ENCODE measurements at places on chromosomes 3 and 15.

DNA sequence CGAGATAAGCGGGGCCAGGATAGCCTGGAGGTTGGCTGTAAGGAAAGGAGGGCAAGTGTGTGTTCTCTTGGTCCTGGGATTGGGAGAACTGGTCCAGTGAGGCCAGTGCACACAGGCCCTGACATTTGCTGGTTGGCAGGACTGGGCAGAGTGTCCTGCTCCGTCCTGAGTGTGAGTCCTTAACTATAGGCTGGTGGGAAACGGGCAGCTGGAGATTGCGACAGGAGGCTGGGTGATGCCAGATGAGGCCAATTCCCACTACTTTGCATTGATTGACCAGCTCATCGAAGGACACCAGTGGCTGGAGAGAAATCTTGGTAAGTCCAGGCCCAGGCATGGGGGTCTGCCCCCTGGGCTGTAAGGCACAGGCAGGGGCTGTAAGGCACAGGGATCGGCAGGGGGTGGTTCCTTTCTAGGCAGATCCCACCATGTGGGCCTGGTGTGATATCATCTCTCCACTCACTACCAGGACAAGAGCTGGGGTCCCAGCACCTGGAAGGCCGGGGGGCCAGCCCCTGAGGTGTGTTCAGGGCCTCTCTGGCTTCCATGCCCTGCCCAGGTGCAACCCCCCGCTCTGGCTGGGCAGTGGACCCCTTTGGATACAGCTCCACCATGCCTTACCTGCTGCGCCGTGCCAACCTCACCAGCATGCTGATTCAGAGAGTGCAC is 3.2 kb downstream of the MAN2A2 start:
- no peak for DNase-seq

- DNase-seq = no peak
These were observed 215.0 kb upstream of the THBS1 start for GRCh38 chr15:39365873-39366272.

- DNase-seq = no peak
These were observed 691.5 kb upstream of the ARPP21 start for GRCh38 chr3:34947834-34948233.

GRCh38 chr15:55695432-55695831 is 47.5 kb downstream of the PRTG start:
- DNase-seq = no peak

DNA sequence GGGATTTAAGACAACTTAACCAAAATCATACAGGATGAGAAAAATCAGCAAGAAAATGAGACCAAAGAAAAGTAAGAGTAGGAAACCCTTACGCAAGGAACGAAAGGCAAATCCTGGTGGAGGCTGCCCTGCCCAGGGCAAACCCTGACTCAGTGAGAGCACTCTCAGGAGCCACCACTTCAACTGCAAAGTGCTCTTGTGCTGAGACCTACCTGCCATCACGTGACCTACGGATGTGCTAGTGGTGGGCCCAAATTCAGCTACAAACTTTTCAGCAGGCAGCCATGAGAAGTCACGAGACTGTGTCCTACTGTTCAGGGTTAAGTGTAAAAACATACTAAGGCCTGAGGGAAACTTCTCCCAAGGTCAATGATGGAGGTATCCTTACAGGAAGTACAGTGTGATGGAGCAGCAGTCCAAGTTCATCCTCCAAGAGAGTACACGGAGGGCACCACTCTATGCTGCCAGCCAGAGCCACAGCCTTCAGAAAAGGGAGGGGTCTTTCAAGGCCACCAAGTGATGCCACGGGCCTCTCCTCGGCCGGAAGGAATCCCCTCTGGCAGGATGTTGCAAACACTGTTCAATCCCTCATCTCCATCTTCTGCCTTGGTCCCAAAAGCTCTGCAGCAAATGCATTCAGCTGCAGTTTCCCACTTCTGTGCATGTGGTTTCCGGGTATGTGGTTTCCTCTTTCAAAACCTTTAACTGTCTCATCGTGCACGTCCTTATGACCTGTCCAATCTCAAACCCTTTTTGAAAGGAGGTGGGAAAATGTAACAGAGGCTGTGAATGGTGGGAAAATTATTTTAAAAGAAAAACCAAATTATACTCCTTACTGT is 9.5 kb downstream of the CHSY1 start:
- peak; percentile 80 for DNase-seq

DNA sequence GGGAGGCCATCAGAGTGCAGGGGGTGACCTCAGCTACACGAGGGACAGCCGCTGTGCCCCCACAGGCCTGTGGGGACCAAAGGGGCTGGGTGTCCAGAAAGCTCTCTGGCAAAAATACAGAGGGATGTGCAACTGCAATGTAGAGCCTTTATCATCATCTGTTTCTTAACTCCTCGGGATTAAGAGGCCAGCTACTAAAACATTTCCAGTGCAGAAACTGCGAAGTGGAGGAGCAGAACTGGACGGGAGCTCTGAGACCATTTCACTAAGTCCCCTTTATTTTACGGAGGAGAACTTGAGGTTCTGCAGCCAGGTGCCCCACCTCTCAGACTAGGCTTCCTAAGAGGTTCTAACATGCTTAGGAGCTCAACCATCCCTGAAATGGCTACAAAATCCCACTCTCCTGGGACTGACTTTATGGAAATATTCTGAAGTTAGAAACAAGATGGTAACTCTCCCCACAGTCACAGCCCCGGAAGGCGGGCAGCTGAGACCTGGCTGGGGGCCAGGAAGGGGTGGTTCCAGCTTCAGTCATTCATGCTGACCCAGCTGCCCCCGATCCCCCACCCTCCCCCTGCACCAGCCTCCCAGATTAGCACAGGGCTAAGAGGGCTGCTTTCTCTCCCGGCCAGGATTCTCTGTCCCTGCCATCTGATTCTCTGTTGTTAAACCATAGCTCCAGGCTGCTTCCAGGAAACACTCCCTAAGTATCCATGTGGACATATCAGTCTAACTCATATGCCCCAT is 40.3 kb downstream of the UMPS start:
- DNase-seq = no peak

DNA sequence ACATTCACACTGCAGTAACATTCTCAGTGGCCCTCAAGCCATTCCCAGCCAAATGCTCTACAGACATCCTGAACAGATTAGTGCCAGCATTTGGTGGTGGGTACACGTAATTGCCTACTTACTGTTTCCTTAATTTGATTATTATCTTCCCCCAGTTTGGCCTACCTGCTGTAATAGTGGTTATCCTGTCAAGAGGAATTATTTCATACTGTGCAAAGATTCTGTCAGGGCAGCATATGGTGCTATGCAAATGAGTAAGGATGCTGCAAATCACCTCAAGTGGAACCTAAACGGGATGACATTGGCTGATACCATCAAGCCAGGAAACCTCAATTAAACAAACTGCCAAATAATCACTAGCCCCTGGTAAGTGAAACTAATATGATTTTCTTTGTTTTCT is 88.7 kb downstream of the SEMA6D start:
- DNase-seq = no peak

DNA sequence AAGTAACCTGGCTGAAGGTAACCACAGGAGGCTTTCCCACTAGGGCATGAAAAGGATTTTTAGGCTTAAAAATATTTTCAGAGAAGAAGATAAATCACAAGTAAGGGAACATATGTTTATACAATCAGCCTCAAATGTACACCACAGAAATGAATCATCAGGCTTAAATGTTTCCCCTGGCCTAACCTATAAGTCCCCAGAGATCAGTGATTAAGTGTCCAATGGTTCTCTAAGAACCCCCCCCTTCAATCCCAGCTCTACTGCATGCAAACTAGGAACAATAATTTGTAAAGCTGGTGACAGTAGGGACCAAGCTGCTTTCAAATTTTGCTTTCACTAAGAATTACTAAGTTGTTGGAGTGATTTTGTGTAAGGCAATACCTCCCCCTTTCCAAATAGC is 431.6 kb upstream of the LMCD1 start:
- DNase-seq = no peak

DNA sequence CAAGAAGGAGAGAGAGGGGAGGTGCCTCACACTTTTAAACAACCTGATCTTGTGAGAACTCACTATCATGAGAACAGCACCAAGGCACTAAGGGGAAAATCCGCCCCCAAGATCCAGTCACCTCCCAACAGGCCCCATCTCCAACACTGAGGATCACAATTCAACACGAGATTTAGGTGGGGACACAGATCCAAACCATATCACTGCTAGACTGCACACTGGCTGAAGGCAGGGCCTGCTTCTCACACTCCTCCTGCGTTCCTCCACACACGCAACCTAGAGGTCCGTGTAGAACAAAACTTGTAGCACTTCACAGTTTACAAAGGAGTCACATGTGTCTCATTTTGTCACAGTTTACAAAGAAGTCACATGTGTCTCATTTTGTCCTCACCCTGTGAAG is 97.8 kb downstream of the DAPK2 start:
- no peak for DNase-seq

DNA sequence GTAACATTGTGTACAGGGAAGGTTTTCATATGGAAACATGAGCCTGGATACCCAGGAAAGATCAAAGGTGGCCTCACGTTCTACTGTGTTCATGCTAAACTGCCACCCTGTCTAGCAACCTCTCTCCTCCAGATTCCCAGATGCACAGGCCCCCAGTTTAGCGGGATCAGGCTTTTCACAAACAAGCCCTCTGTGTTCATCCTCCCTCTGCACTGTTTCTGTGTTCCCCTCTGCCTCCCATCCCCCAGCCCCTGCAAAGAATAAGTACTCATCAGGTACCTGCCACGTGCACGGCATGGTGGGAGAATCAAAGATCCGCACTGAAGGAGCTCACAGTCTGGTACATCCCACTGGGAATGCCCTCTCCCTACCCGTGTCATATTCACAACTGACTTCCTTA is 46.1 kb downstream of the TMEM266 start:
- DNase-seq = no peak

GRCh38 chr3:98323425-98323824 is 30.2 kb upstream of the OR5K4 start:
- DNase-seq = no peak

DNA sequence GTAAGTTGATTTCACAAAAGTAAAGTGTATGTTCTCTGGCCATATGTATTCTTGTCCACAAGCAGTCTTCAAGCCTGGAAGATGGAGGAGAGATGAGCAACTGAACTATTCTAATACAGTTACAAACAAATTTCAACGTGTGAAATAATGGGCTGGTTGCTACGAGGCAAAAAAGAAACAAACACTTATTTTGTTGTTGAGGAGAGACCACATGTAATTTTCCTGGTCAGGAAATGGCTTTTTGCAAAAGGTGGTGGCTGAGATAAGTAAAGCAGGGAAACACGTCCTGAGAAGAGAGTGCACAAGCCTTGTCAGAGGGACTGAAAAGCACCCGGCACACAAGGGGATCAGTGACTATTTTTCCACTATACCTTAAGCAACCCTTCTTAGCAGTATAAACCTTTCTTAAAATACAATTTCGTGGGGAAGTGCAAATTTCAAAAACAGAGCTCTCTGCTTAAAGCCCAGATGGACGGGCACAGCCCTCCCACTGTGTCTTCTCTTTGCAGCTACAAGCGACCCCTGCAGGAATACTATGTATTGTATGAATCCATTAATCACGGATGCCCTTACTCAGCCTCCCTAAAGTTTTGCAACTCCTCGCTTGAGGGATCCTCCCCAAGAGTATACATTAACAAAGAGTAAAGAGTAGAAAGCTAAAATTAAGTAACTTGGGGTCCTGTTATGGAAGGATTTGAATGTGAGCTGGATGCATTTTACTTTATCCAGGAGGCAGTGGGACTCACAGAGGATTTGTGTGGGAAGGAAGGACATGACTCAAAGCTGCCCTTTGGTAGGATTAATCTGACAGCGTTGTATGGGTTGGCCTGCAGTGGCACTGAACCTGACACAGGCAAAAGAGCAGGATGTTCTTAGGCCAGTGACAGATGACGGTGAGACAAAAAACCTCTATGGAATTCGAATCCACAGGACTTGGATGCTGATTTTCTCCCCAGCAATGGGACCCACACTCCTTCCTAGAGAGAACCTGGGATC is 253.7 kb downstream of the IL5RA start:
- no peak for DNase-seq

GRCh38 chr15:84606653-84607120 is 5.9 kb downstream of the ZSCAN2 start:
- DNase-seq = peak; percentile 60

DNA sequence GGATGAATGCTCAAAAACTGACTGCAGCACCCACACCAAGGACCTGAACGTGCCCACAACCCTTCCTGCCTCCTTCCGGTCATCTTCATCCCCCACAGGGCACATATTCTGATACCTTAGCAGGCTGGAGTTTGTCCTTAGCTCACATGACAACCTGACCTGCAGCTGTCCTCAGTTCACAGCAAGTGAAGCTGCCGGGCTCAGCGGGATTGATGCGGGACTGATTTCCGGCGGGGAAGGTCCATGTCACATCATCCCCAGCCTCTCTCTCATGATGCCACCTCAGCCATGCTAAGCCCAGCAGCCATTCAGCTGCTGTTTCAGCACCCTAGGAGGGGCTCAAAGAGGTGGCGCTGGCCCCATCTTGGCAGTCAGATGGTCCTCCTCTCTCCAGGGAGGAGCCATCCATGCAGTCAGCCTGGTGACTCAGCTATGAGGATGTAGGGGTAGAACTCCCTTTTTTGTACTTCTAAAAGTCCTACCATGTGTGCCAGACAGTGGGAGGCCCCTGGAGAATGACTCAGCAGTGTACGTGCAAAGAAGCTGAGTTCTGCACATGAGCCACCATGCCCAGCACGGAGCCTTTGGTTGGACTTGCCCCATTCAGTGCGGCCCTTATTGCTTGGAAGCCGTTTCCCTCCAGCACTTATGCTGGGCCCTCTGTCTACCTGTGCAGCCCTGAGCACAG is 9.5 kb downstream of the CA12 start:
- no peak for DNase-seq

DNA sequence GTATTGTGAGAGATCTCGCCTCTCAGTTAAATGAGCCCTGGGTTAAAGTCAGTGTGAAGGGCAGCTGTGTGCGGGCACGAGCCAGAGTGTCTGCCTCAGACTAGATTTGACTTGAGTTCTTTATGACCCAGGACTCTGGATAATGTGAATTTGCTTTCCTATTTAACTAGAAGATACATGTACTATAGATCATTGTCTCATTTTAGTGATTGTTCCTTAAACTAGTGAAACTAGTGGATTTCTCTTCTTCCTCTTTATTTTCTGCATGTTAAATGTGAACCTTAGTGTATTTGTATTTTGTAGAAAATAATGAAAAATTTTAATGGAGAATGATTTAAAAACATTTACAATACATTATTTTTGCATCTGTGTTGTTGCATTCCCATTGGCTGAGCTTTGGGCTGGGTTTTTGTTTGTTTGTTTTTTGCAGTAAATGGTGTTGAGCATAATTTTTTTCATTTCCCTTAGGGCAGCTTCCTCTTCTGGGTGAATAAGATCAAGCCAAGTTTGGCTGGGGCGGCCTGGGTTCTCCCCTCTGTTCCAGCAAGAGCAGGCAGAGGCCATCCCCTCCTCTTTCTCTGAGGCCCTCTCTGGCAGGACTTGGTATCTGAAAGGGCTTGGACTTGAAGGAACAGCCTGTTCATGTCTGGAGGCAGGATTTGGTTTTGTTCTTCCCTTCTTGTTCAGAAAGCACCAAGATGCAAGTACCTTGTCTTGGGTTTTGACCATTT is 15.0 kb downstream of the GCSAM start:
- DNase-seq = no peak

DNA sequence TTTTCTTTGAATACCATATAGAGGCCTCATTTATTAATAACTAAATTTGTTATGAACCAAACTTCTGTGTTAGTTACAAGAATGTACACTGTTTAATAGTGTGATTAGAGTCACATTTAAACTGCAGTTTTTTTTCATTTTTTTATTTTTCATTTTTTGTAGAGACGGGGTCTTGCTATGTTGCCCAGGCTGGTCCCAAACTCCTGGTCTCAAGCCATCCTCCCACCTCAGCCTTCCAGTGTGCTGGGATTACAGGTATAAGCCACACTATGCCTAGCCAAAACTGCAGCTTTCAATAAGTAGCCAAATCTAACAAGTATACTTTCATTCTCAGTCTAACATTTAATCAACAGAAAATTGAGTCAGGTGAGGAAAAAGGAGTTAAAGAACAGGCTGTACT is 10.2 kb upstream of the ATP11B start:
- no peak for DNase-seq

Data from Peyer's patch (tissue), 4 donors.